RKO (cell line): ENCODE measurements at places on chromosomes 5 and 9.
A peak's percentile ranks its signal among the peaks of the same experiment; 100 is the strongest.

DNA sequence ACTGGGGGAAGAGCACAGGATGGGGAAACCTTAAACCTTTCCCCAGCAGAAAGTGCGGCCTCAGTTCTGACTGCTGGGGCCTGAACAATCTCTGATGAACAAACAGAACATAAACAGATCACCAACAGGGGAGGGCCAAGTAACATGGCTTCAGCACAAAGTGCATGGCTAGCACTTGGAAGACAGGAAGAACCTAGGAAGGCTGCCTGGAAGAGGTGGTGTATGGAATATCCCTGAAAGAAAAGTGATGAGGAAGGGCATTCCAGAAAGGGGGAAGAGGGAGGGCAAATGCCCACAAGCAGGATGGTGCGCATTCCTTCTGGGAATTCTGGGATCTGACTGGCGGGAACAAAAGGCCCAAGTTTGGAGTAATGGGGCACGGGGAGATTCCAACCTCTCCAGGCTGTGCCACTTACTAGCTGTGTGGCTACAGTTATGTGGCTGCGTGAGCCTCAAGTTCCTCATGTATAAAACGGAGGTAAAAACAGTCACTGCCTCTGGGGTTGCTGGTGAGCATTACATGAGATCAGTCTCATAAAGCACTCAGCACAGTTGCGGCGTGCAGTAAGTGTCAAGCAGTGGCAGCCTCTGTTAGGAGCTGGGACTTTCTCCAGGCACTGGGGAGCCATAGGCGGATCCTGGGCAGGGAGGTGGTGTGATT is 1.6 kb downstream of the PDGFRB start:
- DNase-seq: peak; percentile 8

DNA sequence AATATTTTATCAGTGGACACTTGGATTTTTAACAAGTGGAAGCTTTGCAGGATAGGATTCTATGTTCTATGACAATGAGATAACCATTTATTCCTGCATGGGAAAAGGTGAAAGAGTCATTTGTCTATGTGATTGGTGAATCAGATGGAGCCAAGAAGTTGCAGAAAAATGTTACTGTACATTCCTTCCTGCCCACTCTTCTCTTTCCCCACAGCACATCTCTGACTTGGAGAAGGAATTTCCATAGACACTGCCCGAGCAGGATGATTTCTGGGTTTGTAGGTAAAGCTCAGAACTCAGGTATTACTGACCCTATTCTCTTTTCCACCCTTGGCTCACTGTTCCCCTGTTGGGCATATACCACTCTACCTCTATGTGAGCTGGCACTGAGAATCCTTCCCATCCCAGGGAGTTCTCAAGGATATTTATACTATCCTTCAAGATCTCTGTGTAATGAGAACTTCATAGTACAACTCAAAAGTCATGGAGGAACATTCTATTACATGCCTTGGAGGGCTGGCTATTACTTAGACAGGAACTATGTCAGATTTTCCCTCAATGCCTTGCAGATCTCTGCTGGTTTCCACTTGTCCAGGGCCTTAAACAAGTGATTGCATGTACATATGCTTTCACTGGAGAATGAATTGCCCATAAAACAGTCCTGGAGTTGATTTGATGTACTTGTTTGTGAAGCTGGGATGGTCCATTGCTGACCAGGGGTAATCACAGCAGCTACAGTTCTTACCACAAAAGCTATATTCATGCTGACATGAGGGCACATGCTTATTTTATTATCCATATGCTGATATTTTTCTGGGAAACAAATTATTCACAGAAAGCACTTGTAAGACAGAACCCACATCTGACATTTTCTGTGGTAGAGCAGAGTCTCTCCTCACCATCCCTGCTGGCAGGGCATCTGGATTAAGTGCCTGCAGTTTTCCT is 24.1 kb downstream of the SLC1A3 start:
- no peak for DNase-seq

- no peak for DNase-seq
These were observed 99.6 kb upstream of the PHYKPL start for GRCh38 chr5:178332210-178332641.

- no peak for DNase-seq
These were observed 40.7 kb downstream of the EBF1 start for GRCh38 chr5:159058716-159059636.

- no peak for DNase-seq
These were observed 136.9 kb downstream of the SEMA5A start for GRCh38 chr5:9408964-9409363.

DNA sequence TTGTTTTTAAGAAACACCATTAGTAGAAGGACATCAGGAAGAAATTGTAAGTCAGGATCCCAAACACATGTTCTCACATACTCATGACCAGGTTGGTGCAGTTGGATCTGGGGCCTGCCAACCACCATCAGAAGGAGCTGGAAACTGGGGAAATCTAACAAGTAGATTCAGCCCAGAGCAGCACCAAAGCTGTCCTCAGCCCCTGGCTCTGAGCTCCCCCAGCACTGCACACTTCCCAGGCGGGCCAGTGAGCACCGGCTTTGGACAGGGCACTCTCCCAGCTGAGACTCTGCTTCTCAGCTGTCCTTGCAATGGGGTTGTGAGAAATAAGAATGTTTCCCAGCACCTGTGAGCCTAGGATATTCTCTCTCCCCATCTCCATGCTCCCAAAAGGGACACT is 162.5 kb downstream of the PAX5 start:
- no peak for DNase-seq

GRCh38 chr9:97910357-97910756 is 11.9 kb downstream of the TRMO start:
- DNase-seq: no peak

GRCh38 chr5:53116597-53116996 is 7.0 kb upstream of the MOCS2 start:
- DNase-seq: no peak

- DNase-seq: no peak
These were observed 335.9 kb downstream of the MSX2 start for GRCh38 chr5:175060257-175060656.
